ENCODE measurements at places on chromosomes 2 and 18.

GRCh38 chr2:31337860-31338259, 76.7 kb downstream of the XDH start:
- DNase-seq, result no peak

- DNase-seq, result no peak
These were observed 45.7 kb upstream of the ACAA2 start for GRCh38 chr18:49859021-49859359.

GRCh38 chr2:170851635-170852034, 34.9 kb downstream of the GAD1 start:
- DNase-seq, result no peak

GRCh38 chr2:10375570-10376281, 72.4 kb downstream of the ODC1 start:
- no peak for DNase-seq

GRCh38 chr18:56637711-56638231, 621 bp downstream of the TXNL1 start:
- no peak for DNase-seq

- DNase-seq, result no peak
These were observed 38.1 kb downstream of the TMEM131 start for GRCh38 chr2:97957432-97958183.

GRCh38 chr2:59184276-59185020, 943.3 kb upstream of the FANCL start:
- no peak for DNase-seq

- no peak for DNase-seq
These were observed 406.6 kb upstream of the MMADHC start for GRCh38 chr2:149994057-149994728.

DNA sequence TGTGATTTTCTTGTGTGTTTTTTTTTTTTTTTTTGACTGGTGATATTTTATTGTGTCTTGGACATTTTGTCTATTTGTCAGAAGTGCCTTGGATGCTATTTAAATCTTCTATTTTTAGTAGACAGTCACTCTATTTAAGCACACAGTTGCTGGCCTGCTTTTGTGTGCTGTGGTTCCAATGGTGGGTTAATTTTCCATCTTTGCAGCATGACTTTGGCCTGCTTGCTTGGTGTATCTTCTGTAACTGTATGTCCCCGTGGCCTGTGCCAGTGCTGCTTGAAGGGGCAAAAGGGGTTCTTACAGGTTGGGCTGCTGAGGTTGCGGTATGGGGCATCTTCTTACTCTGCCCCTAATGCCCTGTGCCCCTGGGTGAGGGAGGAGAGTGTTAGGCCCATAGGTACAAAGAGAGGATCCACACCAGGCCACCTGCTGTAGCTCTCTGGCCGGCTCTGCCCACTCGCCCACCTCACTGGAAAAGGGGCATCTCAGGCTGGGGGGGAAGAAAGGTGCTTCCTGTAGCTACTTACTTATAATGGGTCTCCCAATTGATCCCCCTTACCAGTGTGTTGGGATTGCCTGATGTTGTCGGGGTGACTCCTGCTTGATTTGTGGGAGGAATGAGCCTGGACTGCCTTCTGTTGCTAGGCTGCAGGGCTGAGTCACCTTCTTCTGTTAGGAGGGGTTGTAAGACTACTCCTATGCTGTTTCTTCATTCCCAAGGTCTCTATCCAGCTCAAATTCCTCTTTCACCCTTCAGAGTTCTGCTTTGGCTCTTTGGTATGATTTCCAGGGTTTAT, 490.0 kb upstream of the HS6ST1 start:
- DNase-seq, result no peak

DNA sequence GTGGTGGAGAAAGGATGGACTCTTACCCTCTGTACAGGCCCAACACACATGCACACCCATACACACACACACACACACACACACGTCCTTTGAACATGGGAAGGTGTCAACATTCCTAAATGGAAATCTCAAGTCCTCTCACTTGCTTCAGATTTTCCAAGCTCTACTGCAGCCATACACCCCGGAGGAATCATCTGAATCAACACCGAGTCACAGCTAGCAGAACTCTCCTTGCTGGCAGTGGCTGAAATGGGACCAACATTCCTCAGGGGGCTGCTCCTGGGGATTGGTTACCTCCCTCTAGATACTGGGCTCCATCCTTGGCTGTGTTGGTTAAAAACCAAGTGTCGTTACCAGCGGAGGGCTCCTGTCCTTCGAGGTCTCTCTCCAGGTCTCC, 112.7 kb downstream of the BCL11A start:
- no peak for DNase-seq

DNA sequence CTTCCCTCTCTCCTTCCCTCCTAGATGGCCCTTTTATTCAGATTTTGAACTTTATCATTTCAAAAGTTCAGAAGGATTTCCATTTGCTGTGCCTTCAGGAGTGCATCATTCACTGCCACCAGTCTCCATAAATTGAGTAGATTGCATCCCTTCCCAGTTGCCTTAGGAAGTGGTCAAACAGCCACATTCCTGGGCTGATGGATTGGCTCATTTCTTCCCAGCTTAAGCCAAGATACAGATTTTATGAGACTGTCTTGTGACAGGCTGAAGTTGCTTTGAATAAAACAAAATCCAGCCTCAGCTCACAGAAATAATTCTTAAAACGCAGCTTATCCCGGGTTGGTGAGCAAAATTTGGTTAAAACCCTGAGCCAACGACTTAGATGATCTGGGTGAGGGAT, 9.8 kb downstream of the NRP2 start:
- DNase-seq, result no peak

GRCh38 chr18:23056315-23056714, 79.0 kb upstream of the CABLES1 start:
- no peak for DNase-seq

DNA sequence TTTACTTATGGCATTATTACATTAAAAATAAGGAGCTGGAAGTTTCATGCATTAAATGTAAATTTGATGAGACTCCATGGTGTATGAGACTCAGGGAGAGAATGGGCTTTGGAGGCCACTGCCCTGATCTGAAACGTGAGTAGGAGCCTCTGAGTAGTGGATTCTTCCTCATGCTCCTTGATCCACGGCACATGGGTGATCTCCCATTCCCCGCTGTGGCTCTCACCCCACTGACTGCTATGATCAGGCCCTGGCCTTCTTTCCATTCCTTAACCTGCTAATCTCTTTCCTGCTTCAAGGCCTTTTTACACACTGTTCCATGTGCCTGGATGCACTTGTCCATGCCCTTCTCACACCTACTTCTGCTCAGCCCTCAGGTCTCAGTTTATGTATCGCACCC, 68.4 kb downstream of the SMAD7 start:
- DNase-seq, result no peak

DNA sequence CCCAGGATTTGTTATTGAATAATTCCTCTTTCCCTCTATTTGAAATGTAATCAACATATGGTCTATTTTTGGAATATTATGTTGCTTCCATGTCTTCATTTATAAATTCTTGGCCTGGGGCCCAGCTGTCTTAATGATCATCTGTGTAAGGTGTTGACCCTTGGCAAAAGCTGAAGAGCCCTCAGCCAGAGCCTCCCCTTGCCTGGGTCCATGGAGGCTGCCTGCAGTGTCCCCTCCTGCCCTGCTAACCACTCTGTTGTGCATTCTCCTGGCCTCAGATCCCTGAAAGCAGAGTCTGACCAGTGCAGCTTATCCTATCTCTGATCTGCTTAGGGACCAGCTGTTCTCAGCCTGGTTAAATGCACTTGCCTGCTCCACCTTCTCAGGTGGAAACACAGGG, 226.1 kb upstream of the APCDD1 start:
- DNase-seq, result no peak

DNA sequence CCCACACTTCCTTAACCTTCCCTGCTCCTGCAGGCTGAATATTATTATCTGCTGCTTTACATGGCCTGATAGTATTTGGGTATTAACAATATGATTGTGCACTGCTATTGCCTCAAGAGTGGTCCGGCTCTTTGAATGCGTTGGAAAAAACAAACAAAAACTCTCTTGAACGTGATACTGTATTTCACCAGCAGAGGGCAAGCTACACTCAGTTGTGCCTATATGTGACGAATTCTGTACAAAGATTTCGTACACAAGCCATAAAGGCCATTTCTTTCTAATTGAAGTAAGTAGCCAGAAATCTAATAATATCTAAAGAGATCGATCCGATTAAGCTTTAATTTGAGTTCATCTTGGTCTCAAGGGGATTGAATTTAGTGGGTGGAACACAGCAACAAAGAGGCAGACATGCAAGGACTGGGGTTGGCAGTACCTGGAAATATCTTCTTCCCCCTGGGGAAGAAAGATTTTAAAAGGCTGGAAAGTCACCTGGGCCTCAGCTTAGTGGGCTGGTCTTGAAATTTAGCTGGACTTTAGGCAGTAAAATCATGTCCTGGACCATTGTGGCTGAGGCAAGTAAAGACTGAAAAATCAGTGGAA, 49.3 kb upstream of the RAB6D start:
- DNase-seq, result no peak

- no peak for DNase-seq
These were observed 60.2 kb downstream of the EIF5B start for GRCh38 chr2:99397266-99397920.

GRCh38 chr2:99688699-99689098, 198.9 kb upstream of the REV1 start:
- no peak for DNase-seq

- no peak for DNase-seq
These were observed 10.4 kb downstream of the STK17B start for GRCh38 chr2:196160946-196161345.

All from CD4-positive, alpha-beta T cell treated with Interferon gamma for 1 hour (primary cell).